Astrocyte (in vitro differentiated cells and primary cell): ENCODE measurements at places on chromosomes 4 and X.

GRCh38 chr4:144653781-144654545 is 8.0 kb downstream of the HHIP start:
- DNase-seq: no peak

DNA sequence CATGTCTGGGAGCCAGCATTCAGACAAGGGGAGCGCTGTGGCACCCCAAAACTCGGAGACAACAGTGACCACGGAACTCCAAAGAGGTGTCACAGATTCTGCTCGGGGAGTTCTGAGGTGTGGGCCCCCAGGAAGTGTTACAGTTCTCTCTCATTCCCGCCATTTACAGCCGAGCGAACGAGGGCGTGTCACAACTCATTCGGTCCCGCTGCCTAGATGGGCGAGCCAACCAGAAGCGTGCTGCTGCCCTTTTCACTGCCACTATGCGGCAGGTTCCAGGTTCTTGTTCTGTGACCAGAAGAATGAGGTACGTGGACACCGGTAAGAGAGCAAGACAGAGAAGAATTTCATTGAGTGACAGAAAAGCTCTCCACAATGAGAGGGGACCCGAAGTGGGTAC is 1370.6 kb upstream of the AGA start:
- DNase-seq: no peak

DNA sequence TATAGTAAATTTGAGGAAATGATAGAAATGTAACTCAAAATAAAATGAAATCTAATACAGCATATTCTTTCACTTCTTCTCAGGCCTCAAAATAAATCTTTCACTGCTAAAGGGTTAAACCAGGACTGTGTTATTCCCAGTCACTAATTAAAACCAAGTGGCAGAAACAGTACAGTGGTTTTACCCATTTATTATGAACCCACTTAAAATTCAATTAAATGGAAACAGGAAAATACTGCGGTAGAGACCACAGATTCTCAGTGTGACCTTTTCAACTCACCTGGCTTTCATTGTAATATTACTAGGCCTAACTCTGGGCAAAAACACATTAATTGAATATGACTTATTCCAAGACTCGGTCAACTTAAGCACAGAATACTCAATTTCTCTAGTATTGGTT is 176.5 kb upstream of the DKK2 start:
- no peak for DNase-seq

DNA sequence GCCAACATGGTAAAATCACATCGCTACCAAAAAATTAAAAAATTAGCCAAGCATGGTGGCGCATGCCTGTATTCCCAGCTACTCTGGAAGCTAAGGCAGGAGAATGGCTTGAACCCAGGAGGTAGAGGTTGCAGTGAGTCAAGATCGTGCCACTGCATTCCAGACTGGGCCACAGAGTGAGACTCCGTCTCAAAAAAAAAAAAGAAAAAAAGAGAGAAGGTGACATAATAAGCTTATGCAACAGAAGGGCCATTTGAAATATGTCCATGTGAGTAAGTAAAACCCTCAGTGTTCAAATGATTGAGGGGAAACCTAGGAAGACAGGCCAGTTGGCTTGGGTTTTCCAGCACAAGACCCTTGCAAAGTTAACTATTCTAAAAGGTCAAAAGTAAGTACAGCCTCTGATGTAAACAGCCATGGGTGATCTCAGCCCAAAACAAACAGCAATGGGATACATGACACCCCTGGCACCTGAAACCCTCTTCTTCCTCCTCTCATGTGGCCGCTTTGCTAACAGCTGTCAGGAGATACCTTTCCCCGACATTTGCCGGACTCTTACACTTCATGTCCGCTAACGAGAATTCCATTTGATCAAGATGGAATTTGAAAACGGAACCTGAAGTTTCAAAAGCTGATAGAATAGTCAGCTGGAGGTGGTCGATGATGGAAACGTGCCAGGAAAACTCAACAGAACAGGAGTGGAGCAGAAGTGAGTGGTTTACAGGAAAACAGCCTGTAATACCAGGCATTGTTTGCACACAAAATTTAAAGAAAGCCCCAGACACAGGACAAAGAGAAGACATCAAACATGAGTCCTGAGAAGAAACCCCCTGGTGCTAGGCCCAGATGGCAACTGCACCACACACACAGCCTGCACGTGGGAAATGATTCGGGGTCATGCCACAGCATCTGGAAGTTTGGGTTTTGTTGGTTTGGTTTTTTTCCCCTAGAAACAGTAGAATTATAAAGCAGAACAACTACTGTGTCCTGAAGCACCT is 93.0 kb upstream of the STS start:
- no peak for DNase-seq

DNA sequence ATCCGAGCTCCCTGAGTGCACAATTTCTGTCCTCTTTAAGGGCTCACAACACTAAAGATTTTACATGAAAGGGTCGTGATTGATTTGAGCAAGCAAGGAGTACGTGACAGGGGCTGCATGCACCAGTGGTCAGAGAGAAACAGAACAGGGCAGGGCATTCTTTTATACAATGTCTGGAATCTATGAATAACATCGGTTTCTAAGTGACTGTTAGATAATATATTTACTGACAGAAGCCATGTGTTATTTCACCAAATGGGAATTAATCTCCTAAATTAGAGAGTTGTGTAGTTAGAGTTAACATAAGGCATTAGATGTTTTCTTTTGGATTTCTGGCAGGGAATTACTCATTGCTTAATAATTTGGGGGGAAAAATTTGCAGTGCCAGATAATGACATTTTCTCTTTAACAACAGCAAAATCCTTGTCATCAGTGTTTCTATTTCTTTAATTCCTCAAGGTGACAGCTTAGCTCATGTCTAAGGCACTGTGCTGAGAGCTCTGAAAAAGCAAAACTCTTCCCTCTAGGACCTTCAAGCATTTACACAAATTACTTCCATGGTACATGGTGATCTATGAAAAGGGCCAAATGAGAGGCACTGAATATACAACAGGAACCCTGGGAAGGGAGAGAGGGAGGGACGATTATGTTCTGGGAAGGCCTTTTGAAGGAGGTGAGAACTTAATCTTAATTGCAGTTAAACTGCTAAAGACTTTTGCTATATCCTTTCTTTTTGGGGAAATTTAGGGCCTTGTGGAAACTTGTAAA is 145.0 kb downstream of the RTL3 start:
- no peak for DNase-seq

DNA sequence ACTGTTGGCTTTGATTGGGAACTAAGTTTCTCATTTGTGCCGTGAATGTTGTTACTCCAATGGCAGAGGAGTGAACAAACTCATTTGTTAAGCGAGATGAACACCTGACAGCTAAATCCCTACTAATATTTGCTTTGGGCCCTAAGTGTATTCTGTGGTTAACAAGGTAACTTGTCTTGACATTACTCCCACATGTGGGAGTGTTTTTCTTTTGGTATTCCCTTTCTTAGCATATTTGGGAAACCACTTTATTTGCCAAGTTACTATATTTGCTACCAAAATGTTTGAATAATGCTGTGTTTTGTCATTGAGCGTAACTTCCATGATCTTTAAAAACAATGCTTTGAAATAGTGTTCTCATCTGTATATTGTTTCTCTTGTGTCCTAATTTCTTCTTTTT is 82.5 kb downstream of the ARHGAP10 start:
- DNase-seq: peak; percentile 50

DNA sequence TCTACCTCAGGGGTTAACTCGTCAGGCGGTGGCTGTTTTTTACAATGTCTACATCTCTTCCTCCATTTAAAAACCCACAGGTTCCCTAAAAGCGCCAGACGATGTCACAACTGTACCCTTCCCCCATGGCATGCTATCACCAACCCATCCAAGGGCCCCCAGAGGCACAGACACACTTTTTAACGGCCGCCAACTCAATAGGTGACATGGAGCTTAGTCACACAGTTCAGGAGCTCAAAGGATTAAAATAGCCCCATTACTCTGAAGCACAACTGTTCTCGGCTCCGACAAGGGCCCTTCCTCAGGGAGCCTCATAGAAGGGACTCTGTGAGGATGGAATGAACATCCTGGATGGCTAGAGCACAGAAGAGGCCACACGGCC is 12.4 kb downstream of the SH3KBP1 start:
- DNase-seq: peak; percentile 9

- DNase-seq: peak; percentile 53
Observed at GRCh38 chrX:118521435-118521834, 25.8 kb downstream of the DOCK11 start.

DNA sequence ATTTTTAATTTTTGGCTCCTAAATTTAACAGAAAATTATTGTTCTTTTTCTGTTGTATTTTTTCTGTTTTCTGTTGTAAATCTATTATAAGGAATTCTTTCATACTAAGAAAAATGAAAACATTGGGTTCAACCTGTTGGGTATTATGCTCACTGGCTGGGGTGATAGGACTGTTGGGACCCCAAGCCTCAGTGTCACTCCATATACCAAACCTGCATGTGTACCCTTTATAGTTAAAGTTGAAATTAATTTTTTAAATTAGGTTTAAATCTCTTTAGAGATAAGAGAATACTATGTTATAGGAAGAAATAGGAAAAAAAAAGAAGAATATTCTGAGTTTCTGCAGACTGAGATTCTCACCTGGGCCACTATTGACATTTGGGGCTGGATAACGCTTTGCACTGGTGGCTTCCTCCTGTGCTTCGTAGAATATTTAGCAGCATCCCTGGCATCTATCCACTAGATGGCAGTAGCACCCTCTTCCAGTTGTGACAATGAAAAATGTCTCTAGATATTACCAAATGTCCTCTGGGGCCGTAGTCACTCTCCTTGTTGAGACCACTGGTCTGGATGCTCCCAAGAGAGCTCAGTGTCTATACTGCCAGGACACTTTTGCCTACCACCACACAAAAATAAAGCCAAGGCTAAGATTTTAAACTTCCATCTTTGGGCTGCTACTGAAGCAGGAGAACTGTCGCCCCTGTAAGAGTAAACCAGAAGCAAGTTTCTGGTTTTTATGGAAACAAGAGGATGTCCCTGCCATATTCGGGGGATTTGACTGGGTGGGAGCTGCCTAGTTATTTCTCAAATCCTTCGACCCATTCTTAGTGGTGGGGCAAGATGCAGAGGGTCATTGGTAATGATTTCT is 22.4 kb upstream of the CLTRN start:
- DNase-seq: peak; percentile 18

DNA sequence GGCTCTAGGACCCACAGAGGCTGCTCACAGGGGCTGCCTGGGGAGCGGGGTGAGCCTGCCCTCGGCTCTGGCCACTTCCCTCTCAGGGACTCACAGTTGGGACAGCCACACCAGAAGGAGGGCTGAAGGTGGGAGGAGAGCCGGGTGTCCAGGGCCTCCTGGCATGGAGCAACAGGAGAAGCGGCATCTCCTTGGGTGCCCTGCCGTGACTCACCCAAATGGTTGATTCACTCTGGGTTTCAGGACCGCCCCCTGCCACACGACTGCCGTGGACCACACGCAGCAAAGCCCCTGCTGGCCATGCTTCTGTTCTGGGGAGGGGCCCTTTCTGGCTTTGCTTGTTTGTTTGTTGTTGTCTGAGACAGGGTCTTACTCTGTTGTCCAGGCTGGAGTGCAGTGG is 86.0 kb upstream of the AFAP1 start:
- DNase-seq: no peak

DNA sequence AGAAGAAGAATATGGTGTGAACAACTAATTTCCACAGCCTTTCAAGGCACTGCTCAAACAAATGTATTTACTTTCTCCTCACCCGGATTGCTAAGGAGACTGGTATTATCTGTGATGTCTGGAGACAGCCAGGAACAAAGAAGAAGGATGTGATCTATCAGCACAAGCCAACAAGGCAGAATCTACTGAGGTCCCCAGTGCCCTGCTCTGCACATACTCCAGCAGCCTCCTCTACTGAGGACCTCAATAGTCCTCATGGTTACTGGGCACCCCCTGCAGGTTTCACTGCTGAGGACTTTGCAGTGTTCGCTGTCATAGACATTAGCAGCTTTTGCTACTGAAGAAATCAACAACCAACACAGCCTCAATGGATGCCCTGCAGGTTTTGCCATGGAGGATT is 930.1 kb downstream of the ADGRL3 start:
- no peak for DNase-seq

DNA sequence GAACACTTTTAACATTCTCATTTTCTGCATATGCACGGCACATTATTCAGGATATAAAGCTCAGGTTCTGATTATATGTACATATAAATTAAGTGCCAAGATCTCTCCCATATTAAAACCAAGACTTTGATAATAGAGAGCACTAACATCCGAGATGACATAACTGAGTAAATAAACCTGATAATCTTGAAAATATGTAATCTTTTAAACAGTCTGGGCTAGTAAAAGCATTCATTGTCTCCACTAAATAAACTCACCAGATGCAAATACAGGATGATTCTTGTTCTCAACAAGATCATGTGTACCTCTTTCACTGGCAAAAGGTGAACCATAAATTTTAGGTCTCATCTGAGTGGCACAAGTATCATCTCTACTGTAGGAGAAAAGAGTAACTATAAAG is 942.2 kb downstream of the TRAM1L1 start:
- DNase-seq: no peak

DNA sequence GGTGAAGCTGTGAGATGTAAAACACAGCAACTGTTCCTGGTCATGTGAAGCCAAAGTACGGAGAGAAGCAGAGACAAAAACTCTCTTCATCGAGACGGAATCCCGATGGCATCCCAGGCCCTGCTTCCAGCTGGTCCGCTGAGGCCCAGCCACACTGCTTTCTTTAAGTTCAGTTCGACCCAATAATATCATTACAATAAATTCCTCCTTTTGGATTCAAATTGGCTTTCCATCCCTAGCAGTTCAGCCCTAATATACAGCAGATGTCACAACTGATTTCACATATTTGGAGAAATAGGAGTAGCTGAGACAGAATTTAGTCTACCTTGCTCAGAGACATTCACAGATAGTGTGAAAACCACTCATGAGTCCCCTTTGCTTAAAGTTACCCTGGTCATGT is 98.3 kb upstream of the SPRY1 start:
- DNase-seq: no peak

- DNase-seq: peak; percentile 59
Observed at GRCh38 chr4:150006197-150006596, 72.0 kb upstream of the DCLK2 start.

GRCh38 chrX:129997086-129997485 is 14.7 kb downstream of the BCORL1 start:
- DNase-seq: no peak

DNA sequence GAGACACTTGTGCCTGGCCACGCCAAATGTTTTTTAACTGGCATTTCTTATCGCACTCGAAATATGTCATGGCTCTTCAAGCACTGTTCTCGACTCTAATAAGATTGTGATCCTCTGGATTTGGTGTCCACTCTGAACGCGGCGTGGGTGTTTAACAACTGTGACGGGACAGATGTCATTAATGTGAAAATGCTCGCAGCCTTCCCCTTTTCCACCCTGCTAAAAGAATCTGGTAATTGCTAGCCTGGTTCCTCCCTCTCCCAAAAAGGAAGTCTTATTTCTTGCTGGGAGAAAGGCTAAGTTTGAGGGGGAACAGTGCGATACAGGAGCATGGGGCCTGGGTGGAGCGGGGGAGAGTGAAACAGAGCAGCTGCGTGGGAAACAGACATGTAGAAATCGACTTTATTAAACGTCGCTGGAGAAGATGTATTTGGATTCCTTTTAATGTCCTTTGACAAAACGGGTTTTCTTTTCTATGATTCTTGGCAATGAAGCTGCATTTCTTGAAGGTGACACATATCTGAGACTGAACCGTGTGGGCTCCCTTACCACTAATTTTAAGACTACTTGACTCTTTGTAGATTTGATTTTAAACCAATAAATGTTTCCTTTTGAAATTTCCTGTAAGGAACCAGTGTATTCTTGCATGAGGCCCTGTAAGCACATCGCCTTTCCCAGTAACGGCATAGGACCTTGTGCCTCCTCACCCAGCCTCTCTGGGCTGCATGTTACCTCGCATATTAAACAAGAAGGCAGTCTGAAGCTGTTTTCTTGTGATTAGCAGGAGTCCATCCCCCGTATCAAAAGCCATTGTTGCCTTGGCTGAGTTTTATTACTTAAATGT is 17.8 kb downstream of the TBC1D1 start:
- DNase-seq: peak; percentile 76

GRCh38 chrX:133402830-133403625 is 12.3 kb downstream of the GPC4 start:
- no peak for DNase-seq
